ENCODE measurements at places on chromosomes 7 and 10. TPM values are rescaled to one million over a fixed set of nuclear protein-coding genes. Genes with fewer than 3 reads are reported as not detected.

GRCh38 chr7:136064627-136065237 lies 87.6 kb upstream of the MTPN start:
- no peak overlapping the region for H3K4me3 ChIP-seq
- no peak overlapping the region for H3K27ac ChIP-seq
- peaks cover 1% of the 10 kb centered on the region for H3K27me3 ChIP-seq
- H3K4me1 ChIP-seq, result peaks cover 18% of the 10 kb centered on the region

The NKX1-2 gene
- total RNA-seq, result 0.56 TPM

The EMX2 gene
- 2.6 TPM for total RNA-seq

The KLF6 gene
- 8.1 TPM for total RNA-seq

GRCh38 chr7:106071999-106072714 lies 40.0 kb downstream of the SYPL1 start:
- no peaks in the 10 kb centered on the region for H3K27me3 ChIP-seq
- no peak for DNase-seq
- H3K36me3 ChIP-seq, result no peaks in the 10 kb centered on the region
- H3K4me3 ChIP-seq, result no peak overlapping the region
- peaks cover 15% of the 10 kb centered on the region for H3K4me1 ChIP-seq

The AKR1C1 gene
- total RNA-seq, result 2.7 TPM

DNA sequence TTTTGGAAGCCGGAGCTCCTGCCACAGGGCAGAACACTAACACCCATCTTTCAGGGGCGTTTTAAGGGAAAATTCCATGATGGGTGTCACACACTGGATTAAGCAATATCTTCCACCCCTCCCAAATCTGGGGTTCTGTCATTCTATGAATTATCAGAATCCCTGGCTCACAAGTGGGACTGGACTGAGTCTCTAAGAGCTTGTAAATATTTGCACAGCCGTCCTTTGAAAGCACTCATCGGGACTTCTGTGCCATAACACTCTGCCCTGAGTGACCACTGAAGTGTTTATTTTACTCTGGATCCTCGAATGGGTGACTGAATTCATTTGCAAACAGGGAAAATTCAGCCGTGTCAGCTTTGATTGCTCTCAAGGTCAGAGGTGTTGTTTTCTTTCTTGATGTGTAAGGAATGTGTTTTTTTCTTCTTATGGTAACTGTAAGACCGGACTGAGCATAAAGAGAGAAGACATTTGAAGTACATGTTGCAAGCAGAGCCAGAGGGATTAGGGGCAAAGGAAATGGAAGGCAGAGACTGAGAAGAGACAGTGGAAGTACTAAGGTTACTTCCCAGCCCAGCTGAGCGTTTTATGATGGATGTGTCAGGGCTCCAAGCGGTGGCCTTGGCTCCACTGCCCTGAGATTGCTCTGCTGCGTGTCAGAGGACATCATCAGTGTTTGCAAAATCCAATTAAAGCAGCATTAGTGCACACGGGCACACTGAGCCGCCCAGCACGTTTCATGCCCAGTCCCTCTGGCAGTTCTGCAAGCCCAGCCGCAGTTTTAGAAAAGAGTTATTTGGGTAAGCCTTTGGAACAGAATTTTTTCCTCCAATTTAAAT lies 17.7 kb upstream of the GTPBP4 start:
- H3K27ac ChIP-seq, result peak overlapping the region; percentile 35
- peak overlapping the region; percentile 43 for H3K4me3 ChIP-seq
- peaks cover 3% of the 10 kb centered on the region for H3K4me1 ChIP-seq

The TMEM213 gene
- total RNA-seq, result not detected

DNA sequence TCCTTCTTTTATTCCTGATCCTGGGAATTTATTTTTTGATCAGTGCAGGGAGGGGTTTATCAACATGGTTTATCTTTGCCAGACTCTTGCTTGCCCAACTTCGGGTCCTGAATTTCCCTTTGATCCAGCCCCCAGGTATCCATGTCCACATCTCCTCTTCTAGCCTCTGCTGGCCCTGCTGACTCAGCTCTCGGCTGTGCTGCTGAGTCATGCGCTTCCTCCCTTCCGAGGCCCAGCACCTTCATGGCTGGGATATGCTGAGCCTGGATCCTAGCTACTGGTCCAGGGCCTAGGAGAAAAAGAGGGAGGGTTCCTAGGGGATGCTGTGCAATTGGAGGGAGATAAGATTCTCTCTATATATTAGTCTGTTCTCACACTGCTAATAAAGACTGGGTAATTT lies 380.7 kb upstream of the SHH start:
- H3K4me3 ChIP-seq, result no peak overlapping the region
- no peak overlapping the region for H3K27ac ChIP-seq
- H3K4me1 ChIP-seq, result no peaks in the 10 kb centered on the region
- no peaks in the 10 kb centered on the region for H3K36me3 ChIP-seq
- no peak for DNase-seq

DNA sequence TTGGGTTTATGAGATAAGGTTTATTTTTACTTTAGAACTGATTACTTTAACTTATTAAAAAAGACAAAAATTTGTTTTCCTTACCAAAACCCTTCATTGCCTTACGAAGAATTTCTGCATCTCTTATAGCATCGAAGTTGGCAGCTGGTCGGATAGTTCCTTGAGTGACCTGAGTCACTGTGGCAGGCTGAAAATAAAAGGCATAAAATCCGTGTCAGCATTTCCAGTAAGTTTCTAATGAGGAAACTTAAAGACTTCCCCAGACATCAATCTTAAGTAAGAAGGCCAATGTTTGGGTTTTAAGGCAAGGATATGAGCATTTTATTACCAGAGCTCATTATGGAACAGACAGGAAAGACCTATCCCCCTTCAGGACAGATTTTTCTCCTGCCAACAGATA lies 25.6 kb downstream of the ANXA7 start:
- no peak overlapping the region for H3K27ac ChIP-seq
- no peak for DNase-seq
- no peaks in the 10 kb centered on the region for H3K27me3 ChIP-seq
- H3K4me1 ChIP-seq, result no peaks in the 10 kb centered on the region
- peaks cover 28% of the 10 kb centered on the region for H3K36me3 ChIP-seq

GRCh38 chr7:76347710-76348109 lies 11.1 kb downstream of the YWHAG start:
- no peak overlapping the region for H3K4me3 ChIP-seq
- H3K27me3 ChIP-seq, result no peaks in the 10 kb centered on the region
- H3K4me1 ChIP-seq, result peaks cover 11% of the 10 kb centered on the region
- H3K36me3 ChIP-seq, result peaks cover 79% of the 10 kb centered on the region
- H3K27ac ChIP-seq, result no peak overlapping the region

The GHRHR gene
- not detected for total RNA-seq

- no peak overlapping the region for H3K4me3 ChIP-seq
- H3K27ac ChIP-seq, result no peak overlapping the region
- no peaks in the 10 kb centered on the region for H3K27me3 ChIP-seq
- peaks cover 24% of the 10 kb centered on the region for H3K4me1 ChIP-seq
These were observed 141.3 kb upstream of the ANK3 start for GRCh38 chr10:60531006-60531405.

DNA sequence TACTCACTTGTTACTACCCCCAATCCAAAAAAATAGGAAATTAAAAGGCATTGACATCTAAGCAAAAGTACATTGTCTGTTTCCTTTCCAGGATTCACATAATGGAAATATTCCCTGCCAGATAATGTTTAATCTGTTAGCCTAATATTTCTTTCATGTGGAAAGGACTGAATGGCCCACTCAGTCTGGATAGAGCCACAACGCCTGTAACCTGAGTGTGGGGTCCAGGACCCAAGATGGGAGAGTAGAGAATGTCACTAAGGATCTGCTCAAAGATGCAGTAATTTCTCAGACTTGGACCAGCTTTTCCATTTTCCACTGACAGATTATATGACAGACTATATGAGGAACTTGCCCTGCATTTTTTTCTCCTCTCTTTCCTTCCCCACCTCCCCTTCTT lies 1088.9 kb downstream of the KCNMA1 start:
- no peaks in the 10 kb centered on the region for H3K4me1 ChIP-seq
- H3K27ac ChIP-seq, result no peak overlapping the region

The FEZF1 gene
- total RNA-seq, result not detected
